ENCODE measurements at places on chromosomes 11 and 22. TPM values are rescaled to one million over a fixed set of nuclear protein-coding genes. Genes with fewer than 3 reads are reported as not detected.
A peak's percentile ranks its signal among the peaks of the same experiment; 100 is the strongest.

The INS gene
- total RNA-seq, result not detected

The NFAM1 gene
- not detected for total RNA-seq

- H3K36me3 ChIP-seq, result no peaks in the 10 kb centered on the region
- no peak overlapping the region for H3K27ac ChIP-seq
- H3K4me3 ChIP-seq, result no peak overlapping the region
Observed at GRCh38 chr11:8261291-8261690, 2.4 kb downstream of the LMO1 start.

DNA sequence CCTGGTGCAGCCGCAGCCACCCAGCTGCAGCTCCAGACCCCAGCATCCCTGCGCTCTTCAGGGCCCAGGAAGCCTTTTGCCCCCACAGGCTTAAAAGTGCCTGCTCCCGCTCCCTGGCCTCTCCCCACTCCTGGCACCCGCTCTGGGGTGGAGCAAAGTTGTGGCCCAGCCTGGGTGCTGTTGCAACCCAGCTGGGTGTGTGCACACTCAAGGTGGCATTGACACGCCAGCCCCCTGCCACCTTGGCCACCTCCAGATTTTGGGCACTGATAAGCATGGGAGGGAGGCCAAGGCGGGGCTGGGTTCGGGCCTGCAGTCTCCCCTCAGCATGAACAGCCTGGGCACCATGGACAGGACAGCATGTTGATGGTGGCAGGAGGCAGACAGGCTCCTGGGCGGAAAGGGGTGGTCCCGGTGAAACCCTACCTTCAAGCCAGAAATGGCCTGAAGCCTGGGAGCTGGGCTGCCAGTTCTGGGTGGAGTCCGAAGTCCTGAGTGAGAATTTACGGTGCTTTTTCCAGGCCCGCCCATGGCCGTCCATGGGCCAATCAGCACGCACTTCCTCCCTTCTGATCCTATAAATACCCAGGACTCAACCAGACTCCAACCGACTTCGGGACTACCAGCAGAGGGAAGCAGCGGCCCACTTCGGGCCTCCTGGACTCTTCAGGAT lies 23.6 kb upstream of the RNASEH2C start:
- H3K36me3 ChIP-seq, result no peaks in the 10 kb centered on the region
- no peak overlapping the region for H3K4me3 ChIP-seq
- DNase-seq, result peak; percentile 62
- no peaks in the 10 kb centered on the region for H3K4me1 ChIP-seq

DNA sequence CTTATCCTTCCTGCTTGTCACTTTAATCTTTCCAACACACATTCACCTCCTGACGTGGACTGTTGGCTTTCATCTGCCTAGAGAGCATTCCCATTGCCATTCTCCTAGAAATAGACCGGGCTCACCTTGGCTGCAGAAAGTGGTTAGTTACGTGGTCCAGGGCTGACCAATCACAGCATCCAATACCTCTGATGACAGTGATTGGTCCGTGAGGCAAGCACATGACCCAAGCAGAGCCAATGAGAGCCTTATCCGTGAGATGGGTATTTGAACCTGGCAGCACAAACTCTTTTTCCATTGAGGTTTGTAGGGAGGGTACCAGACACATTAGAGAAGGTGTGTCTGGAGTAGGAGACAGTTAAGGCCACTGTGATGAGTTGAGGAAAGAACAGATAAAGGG lies 85.8 kb downstream of the MIAT start:
- peaks cover 4% of the 10 kb centered on the region for H3K4me1 ChIP-seq
- H3K27ac ChIP-seq, result no peak overlapping the region
- H3K4me3 ChIP-seq, result no peak overlapping the region
- no peak for DNase-seq
- H3K36me3 ChIP-seq, result no peaks in the 10 kb centered on the region

GRCh38 chr11:60251485-60252212 lies 8.7 kb upstream of the MS4A4E start:
- H3K27ac ChIP-seq, result peak overlapping the region; percentile 48
- no peaks in the 10 kb centered on the region for H3K36me3 ChIP-seq
- H3K4me1 ChIP-seq, result no peaks in the 10 kb centered on the region
- H3K4me3 ChIP-seq, result no peak overlapping the region
- no peak for DNase-seq
- H3K27me3 ChIP-seq, result no peaks in the 10 kb centered on the region

DNA sequence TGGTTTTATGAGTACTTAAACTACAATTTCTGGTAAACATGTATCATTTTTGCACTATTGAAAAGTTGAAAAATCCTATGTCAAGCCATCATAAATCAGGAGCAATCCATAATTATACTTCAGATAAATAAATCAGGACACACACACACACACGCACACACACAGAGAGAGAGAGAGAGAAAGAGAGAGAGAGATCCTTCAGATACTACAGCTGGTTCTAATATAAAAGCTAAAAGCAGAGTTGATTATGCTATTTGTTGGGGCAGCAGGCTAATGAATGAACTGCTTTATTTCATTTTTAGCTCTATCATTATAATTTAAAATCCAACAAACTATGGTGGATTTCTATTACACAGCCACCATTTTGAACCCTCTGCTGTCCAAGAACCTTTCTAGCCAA lies 322.4 kb upstream of the CCDC90B start:
- H3K4me1 ChIP-seq, result no peaks in the 10 kb centered on the region
- no peak for DNase-seq
- no peaks in the 10 kb centered on the region for H3K36me3 ChIP-seq

- H3K36me3 ChIP-seq, result no peaks in the 10 kb centered on the region
- no peaks in the 10 kb centered on the region for H3K4me1 ChIP-seq
- DNase-seq, result no peak
- H3K27me3 ChIP-seq, result no peaks in the 10 kb centered on the region
- H3K4me3 ChIP-seq, result no peak overlapping the region
Observed at GRCh38 chr11:57222239-57222638, 14.8 kb downstream of the APLNR start.
